Stimulated activated CD4-positive, alpha-beta T cell treated with anti-CD3 and anti-CD28 coated beads, TNF-alpha, amount 100 ng/mL, for 24 hours (primary cell): ENCODE measurements at places on chromosomes 1 and 21.

DNA sequence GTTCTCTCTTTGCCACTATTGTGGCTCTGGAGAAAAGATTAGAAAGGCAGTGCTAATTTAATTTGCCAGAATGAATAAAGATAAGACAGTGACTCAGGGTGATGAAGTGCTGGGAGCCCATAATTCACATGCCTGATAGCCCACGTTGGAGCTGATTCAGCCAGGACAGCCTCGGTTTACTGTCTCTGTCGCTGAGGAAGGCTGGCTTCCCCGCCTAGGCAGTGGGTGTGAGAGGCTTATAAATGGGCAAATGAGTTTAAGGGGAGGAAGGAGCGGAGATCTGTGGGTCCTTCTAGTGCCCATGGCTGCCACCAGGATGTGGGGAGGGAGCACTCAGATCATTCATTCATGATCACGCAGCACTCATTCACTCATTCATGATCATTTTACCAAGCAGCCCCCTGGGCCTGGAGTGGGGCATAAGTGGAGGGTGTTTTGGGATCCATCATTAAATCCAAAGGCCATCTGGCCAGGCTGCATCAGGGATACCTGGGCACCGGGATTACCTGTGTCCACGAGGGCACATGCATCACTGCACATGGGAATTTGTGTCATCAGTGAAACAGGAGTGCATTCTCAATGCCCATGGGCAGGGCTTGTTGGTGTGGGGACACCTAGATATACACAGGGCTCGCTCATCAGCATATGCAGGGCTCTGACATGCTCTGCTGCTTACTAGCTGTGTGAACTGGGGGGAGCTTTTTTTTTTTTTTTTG lies 315.4 kb downstream of the MATN1 start:
- DNase-seq: no peak

GRCh38 chr1:25562101-25562927 lies 18.9 kb downstream of the LDLRAP1 start:
- peak; percentile 41 for DNase-seq

- peak; percentile 37 for DNase-seq
Observed at GRCh38 chr1:12201352-12202189, 28.3 kb upstream of the VPS13D start.

DNA sequence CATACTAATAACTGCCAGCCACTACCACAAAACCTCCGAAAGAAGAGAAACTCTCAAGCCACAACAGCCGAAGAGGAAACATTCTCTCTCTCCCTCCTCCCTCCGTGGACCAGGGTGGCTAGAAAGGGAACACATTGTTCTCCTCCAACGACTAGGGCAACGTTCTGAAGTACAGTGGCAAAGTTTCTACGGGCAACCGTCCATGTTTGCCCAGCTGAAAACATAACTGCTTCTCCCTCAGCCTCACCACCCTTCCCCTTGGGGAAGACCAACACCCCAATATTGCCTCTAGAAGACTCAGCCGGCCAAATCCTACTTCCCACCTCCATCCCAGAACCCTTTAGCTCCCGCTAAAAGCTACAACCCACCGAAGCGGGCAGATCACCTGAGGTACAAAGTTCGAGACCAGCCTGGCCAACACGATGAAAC lies 2.0 kb downstream of the GLUL start:
- no peak for DNase-seq

GRCh38 chr1:8764293-8764937 lies 53.0 kb downstream of the RERE start:
- DNase-seq: no peak

DNA sequence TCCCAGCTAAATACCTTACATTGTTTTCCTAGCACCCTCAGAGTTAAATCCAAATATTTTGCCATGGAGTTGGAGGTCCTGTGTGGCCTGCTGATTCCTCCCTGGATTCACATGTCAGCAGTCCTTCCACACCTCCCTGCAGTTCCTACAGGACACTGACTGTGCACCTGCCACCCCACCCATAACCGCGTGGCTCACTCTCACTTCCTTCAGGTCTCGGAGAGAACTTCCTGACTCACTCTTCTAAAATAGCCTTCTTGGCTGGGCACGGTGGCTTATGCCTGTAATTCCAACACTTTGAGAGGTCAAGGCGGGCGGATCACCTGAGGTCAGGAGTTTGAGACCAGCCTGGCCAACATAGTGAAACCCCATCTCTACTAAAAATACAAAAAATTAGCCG lies 8.4 kb upstream of the CAMTA1 start:
- DNase-seq: no peak

- DNase-seq: peak; percentile 51
Observed at GRCh38 chr1:156281281-156281680, 1.3 kb downstream of the SMG5 start.

DNA sequence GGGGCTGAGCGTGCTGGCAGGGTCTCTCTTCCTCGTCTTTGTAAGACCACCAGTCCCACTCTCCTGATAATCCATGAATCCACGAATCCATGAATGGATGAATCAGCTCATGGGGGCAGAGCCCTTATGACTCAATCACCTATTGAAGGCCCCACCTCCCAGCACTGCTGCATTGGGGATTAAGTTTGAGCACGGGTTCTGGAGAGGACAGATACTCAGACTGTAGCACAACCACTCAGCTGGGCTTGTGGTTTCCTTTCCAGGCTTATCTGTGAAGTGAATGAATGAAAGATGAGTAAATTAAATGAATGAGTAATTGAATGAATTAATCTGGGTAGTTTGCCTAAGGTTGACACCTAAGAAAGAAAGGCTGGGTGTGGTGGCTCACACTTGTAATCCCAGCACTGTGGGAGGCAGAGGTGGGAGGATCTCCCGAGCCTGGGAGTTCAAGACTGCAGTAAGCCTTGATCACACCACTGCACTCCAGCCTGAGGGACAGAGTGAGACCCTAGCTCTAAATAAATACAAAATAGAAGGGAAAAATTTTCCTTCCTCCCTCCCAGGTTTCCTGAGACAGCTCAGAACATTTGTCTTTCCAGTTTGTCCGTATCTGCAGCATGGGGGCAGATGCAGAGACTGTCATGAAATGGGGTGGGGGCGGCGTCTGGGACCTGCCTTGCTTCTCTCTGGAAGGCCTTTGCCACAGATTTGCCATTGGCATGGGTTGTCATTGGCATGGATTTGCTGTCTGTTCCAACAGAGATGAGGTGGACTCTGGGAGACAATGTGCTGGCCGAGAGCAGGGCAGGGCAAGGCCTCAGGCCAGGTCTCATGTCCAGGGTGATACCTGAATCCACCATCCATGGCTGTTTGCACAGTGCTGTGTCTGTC lies 187.7 kb upstream of the C1orf174 start:
- DNase-seq: no peak

GRCh38 chr1:165168467-165168866 lies 188.0 kb downstream of the LMX1A start:
- no peak for DNase-seq

DNA sequence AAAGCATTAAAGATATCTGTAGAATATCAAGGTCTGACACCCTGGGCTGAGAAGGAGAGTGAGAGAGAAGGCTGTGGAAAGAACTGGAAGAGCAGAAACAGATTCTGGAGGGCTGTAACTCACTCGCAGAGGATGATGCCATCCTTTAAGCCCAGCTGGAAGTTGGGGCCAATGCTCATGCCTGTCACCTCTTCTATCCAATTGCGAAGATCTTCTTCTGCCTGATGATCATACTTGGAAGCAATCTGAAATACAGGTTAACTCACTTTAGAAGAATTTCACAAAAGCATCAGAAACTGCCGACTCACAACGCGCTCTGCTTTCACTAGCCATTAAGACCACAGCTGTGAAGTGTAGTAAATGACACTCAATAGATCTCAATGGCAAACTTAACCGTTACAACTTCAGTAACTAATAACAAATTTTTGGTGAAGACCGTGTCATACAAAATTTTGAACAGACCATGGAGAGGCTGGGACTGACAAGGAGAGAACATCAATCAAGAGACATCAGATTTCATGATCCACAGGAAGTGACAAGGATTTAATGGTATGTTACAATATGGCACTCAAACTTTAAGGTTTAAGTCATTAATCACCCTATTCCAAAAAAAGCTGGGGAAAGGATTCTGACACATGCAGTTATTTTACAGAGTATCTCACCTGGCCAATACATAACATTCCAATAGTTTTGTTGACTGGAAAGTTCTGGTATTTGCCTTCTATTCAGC lies 23.5 kb downstream of the CNN3 start:
- DNase-seq: no peak

DNA sequence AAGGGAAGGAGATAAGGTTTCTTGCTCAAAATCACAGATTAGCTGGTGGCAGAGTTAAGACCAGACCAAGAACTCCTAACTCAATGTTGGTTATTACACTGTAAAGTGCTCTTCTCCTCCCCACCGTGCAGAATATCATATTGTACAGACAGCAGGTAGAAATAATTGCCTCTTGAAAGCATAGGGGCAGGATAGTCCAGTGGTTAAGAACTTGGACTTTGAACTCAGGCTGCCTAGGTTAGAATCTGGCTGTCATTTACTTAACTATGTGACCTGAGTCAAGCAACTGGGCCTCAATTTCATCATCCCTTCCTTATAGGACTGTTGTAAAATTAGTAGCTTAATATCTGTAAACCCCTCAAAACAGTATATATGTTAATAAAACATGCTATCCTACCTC lies 114.9 kb upstream of the HIVEP3 start:
- no peak for DNase-seq

GRCh38 chr1:219177363-219177762 lies 3.7 kb downstream of the LYPLAL1 start:
- no peak for DNase-seq

DNA sequence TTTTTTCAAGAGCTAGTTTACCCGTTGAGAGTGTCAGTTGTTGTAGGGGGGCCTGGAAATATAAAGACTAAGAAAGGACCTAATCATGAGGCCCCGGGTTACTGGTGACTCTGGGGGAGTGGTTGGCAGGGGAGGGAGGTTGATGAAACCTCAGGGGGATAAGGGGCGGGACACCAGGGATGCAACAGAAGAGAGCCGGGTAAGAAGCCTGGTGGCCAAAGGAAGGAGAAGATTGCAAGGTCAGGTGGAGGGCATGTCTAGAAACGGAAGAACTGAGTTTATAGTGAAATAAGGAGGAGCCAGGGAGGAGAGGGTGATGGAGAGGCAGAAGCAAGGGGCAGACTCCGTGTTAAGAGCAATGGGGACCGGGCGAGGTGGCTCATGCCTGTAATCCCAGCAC lies 12.5 kb upstream of the SPOCD1 start:
- DNase-seq: no peak

- DNase-seq: no peak
Observed at GRCh38 chr1:172682812-172683211, 23.9 kb downstream of the FASLG start.

GRCh38 chr1:116770625-116771024 lies 16.4 kb downstream of the CD2 start:
- no peak for DNase-seq
